Ascending aorta (tissue), 2 donors: ENCODE measurements at places on chromosomes 5 and 9. TPM values are rescaled to one million over a fixed set of nuclear protein-coding genes. Genes with fewer than 3 reads are reported as not detected.

Gene HSPA5
- 133 TPM for total RNA-seq

Gene CNOT6
- 12.0 TPM for total RNA-seq

Gene PCDHGB4
- 3.6 TPM for total RNA-seq

Gene C1QTNF3
- total RNA-seq, result 1.3 TPM

Gene PPIC
- 29.3 TPM for total RNA-seq

Gene STKLD1
- total RNA-seq, result not detected

Gene NAIP
- total RNA-seq, result 8.7 TPM

Gene FBXW2
- total RNA-seq, result 35.5 TPM

Gene PRR16
- 28.7 TPM for total RNA-seq

Gene ENTREP1
- 4.2 TPM for total RNA-seq

Gene PTGES
- 8.9 TPM for total RNA-seq

Gene ANKS6
- total RNA-seq, result 13.0 TPM

DNA sequence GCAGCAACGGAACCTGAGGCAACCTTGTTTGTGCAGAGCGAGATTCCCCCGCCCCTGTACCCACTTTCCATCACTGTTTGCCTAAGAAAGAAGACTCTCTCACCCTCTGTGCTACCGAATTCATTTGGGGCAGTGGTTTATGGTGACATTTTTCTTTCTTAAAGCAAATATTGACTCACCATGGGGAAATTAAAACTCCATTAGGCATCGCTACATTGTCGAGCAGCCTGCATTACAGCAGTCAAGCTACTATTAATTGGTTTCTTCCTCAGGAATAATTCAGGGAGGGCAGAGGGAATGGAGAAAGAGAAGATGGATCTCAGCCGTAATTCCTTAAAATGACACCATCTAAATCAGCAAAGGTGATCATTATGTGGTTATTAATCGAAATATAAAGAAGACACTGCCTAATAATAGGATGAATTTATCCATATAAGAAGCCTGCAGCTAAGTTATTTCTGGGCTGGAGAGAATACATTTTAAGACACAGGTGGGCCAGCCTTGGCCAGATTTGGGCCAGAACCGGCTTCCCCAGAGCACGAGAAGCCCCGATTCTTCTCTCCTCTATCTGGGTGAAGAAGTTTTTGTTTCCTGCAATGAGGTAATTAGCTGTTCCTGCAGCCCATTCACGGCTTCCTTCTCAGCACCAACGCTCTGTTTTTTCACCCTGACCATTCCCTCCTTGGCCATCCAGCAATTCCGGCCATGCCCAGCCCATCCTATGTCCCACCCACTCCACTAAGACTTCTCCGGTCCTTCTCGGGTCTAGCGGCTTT, 16.8 kb downstream of the CFAP77 start:
- DNase-seq, result no peak
- no peaks in the 10 kb centered on the region for H3K27me3 ChIP-seq
- H3K4me1 ChIP-seq, result no peaks in the 10 kb centered on the region

DNA sequence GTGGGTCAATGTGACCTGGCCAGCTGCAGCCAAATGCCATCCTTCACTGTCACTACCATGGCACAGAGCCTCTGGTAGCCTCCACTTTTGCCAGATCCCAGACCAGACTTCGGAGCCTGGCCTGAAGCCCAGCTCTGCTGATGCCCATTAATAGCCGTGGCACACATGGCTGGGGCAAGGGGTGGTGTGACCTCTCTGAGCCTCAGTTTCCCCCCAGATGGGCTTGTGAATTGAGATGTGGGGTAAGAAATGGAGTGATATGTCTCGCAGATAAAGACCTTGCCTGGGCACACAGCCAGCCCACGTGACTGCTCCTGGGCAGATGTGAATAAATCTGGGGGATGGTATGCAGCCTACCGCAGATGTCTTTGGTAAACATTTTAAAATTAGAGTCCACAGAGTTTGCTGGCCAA, 13.9 kb downstream of the SUSD3 start:
- no peak for DNase-seq
- H3K36me3 ChIP-seq, result no peaks in the 10 kb centered on the region
- H3K27me3 ChIP-seq, result no peaks in the 10 kb centered on the region
- H3K4me3 ChIP-seq, result no peak overlapping the region

DNA sequence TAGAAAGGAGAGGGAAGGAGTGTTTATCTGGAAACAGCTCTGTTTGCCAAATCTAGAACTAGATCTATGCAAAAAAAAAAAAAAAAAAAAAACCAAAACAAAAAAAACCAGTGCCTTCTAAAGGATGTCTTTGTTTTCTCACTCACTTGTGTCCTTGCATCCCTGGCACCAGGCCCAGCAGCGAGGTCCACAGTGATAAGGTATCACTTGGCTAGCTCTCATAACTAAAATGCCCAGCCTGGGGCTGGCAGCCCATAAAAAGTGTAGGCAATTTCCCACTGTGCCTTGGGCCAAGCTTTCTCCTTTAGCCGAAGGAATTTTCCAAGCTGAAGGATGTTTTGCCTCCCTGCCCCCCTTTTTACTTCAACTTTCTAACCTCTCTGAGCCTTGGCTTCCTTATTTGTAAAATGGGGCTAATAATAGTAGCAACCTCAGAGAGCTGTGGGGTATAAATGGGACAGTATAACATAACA, 20.8 kb downstream of the RGS3 start:
- no peaks in the 10 kb centered on the region for H3K27me3 ChIP-seq
- H3K27ac ChIP-seq, result peak overlapping the region; percentile 97
- H3K36me3 ChIP-seq, result no peaks in the 10 kb centered on the region
- no peak overlapping the region for H3K4me3 ChIP-seq

DNA sequence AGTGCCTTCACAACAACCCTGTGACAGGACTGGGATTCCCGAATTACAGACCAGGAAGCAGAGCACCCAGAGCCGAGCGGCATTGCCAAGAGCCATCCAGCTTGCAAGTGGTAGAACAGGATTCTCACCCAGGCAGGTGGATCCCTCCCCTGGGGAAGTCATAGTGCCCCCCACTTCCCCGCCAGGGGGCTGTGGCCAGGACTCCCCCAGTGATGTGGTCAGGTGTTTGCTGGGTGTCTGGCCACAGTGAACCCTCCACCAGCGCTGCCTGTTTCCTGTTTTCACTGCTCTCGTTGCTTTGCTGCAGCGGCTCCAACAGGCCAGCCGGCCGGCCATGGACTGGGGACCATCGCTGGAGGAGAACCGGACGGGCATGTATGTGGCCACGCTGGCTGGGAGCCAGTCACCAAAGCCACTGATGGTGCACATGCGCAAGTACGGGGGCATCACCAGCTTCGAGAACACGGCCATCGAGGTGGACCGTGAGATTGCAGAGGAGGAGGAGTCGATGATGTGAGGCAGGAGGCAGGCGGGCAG, 19.3 kb downstream of the SLC6A7 start:
- no peak overlapping the region for H3K27ac ChIP-seq
- H3K27me3 ChIP-seq, result no peaks in the 10 kb centered on the region
- peak overlapping the region; percentile 30 for H3K4me3 ChIP-seq
- DNase-seq, result peak; percentile 84

DNA sequence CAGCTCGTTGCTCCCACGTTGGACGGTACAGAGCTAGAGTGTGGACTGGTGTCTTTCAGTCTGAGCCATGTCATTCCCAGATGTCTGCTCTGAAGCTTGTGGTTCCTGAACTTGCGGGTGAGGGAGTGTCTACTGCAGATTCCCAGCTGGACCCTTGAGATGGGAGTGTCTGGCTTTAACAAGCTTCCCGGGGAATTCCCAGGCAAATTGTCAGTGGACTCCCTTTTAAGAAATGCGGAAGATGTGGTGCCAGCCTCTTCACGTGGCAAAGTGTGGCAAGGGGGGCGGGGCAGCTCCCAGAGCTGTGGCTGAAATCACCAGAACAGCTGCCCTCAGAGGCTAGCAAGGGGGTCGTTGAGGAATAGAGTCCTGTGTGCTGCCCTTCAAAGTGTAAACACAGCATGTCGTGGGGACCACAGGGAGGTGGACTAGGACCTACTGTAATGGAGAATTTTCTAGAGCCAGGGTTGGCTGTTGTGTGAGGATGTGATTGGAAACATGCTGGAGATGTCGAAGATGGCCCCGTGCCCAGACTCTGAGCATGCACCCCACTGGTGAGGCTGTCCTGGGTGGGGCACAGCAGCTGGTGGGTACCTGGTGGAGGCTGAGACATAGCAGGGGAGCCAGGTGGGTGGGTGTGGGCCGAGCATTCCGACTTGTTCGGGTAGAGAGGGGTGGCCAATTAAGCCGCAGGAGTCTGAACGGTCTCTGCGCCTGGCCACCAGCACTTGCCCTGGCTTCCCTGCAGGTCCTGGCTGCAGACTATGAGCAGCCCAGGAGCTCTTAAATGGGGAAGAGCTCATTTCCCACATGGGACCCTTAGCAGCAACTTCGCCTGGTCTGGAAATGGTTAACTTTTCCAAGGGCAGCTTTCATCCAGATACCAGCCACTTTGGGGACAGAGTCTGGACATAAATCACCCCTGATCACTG, 37.4 kb downstream of the PRRX2 start:
- peak; percentile 85 for DNase-seq
- H3K36me3 ChIP-seq, result no peaks in the 10 kb centered on the region
- H3K27me3 ChIP-seq, result no peaks in the 10 kb centered on the region
- peak overlapping the region; percentile 36 for H3K4me3 ChIP-seq
- peak overlapping the region; percentile 97 for H3K27ac ChIP-seq

- H3K36me3 ChIP-seq, result no peaks in the 10 kb centered on the region
- H3K27me3 ChIP-seq, result no peaks in the 10 kb centered on the region
- H3K4me3 ChIP-seq, result no peak overlapping the region
- H3K27ac ChIP-seq, result no peak overlapping the region
- no peak for DNase-seq
- H3K4me1 ChIP-seq, result no peaks in the 10 kb centered on the region
Measured at GRCh38 chr5:90968319-90968718, 409.7 kb downstream of the ADGRV1 start.

- no peaks in the 10 kb centered on the region for H3K36me3 ChIP-seq
- H3K4me1 ChIP-seq, result peaks cover 3% of the 10 kb centered on the region
- H3K4me3 ChIP-seq, result no peak overlapping the region
- no peak overlapping the region for H3K27ac ChIP-seq
- H3K27me3 ChIP-seq, result no peaks in the 10 kb centered on the region
Measured at GRCh38 chr9:95820074-95820473, 55.4 kb upstream of the ERCC6L2 start.

GRCh38 chr9:112784020-112784785, 33.6 kb downstream of the SNX30 start:
- H3K36me3 ChIP-seq, result no peaks in the 10 kb centered on the region
- H3K4me1 ChIP-seq, result peaks cover 5% of the 10 kb centered on the region
- no peak overlapping the region for H3K27ac ChIP-seq
- DNase-seq, result no peak
- no peak overlapping the region for H3K4me3 ChIP-seq

- H3K36me3 ChIP-seq, result no peaks in the 10 kb centered on the region
- H3K4me3 ChIP-seq, result no peak overlapping the region
- DNase-seq, result no peak
- H3K4me1 ChIP-seq, result no peaks in the 10 kb centered on the region
- no peak overlapping the region for H3K27ac ChIP-seq
Measured at GRCh38 chr5:58156973-58157701, 302.7 kb downstream of the PLK2 start.

- H3K36me3 ChIP-seq, result no peaks in the 10 kb centered on the region
- no peak for DNase-seq
- peak within 1 kb of the TSS; percentile 22 for H3K4me3 ChIP-seq
- H3K27me3 ChIP-seq, result no peaks in the 10 kb centered on the region
- no peak within 1 kb of the TSS for H3K27ac ChIP-seq
Measured at GRCh38 chr5:140827704-140828361, at the start of gene PCDHA6. Gene PCDHA6, plus strand, starts transcription at chr5:140827960. Its CDS starts 132 bp downstream, at chr5:140828092.

DNA sequence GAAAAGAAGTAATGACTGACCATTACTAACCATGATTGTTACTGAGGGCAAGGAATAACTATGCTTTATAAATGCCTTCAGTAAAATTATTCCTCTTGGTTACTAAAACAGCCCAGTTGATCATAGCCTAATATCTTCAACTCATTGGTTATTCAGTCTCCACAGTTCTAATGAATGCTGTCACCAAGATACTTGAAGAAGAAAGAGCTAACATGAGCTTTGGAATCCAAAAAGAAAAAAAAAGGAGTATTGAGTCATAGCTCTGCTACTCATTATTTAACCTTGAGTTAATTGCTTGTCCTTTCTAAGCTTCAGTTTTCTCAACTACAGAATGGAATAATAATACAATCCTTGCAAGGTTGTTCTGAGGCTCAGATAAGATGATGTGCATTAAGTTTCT, 187.7 kb downstream of the BRINP1 start:
- no peaks in the 10 kb centered on the region for H3K36me3 ChIP-seq
- H3K4me1 ChIP-seq, result no peaks in the 10 kb centered on the region
- no peaks in the 10 kb centered on the region for H3K27me3 ChIP-seq
- no peak overlapping the region for H3K4me3 ChIP-seq
- no peak overlapping the region for H3K27ac ChIP-seq
- no peak for DNase-seq

GRCh38 chr5:125196481-125197111, 450.2 kb upstream of the ZNF608 start:
- H3K4me1 ChIP-seq, result no peaks in the 10 kb centered on the region
- no peak for DNase-seq
- H3K4me3 ChIP-seq, result no peak overlapping the region
- H3K36me3 ChIP-seq, result no peaks in the 10 kb centered on the region
- no peaks in the 10 kb centered on the region for H3K27me3 ChIP-seq

DNA sequence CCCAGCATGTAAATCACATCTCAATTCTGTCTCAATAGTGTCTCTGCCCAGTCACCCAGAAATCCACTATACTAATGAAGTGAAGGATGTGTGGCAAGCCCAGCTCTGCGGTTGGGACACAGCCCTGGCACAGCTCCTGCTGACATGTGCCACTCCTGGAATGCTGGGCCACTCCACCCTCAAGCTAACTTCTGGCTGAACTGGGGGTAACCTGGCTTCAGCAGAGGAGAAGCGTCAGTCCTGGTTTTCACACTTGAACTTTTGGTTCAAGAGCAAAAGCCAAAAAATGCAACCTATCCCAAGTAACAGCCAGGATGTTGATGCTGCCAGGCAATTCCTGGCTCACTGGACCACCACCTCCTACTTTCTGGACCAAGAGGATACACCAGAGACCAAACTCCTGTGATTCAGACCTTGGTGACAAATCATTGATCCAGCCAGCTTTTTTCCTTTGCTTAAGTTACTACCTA, 86.4 kb downstream of the ARRDC3 start:
- DNase-seq, result no peak
- no peaks in the 10 kb centered on the region for H3K27me3 ChIP-seq
- H3K4me1 ChIP-seq, result no peaks in the 10 kb centered on the region
- no peak overlapping the region for H3K4me3 ChIP-seq
- no peaks in the 10 kb centered on the region for H3K36me3 ChIP-seq
- H3K27ac ChIP-seq, result peak overlapping the region; percentile 5

DNA sequence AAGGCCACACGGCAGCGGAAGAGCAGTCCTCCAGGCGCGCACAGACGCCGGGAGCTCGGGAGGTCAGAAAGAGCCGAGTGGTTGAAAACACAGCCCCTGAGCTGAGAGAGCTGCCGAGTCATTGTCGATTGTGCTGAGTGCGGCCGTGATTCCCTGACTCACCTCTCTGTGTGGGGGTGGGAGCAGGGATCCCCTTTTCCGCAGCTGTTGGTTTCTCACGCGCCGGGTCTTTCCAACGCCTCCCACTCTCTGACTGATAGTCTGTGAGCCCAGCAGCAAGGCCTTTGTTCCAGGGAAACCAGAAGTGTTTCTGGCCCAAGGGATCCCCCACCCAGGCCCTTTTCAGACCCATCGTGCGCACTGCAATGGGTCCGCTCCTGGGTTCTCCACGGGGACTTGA, 97.3 kb downstream of the MRPL36 start:
- no peak overlapping the region for H3K4me3 ChIP-seq
- no peaks in the 10 kb centered on the region for H3K4me1 ChIP-seq
- no peaks in the 10 kb centered on the region for H3K27me3 ChIP-seq

GRCh38 chr9:87271696-87272477, 225.8 kb upstream of the DAPK1 start:
- no peak overlapping the region for H3K27ac ChIP-seq
- no peaks in the 10 kb centered on the region for H3K27me3 ChIP-seq
- no peaks in the 10 kb centered on the region for H3K36me3 ChIP-seq
- peaks cover 4% of the 10 kb centered on the region for H3K4me1 ChIP-seq
